ENCODE measurements at places on chromosomes 4 and X. TPM values are rescaled to one million over a fixed set of nuclear protein-coding genes. Genes with fewer than 3 reads are reported as not detected.

DNA sequence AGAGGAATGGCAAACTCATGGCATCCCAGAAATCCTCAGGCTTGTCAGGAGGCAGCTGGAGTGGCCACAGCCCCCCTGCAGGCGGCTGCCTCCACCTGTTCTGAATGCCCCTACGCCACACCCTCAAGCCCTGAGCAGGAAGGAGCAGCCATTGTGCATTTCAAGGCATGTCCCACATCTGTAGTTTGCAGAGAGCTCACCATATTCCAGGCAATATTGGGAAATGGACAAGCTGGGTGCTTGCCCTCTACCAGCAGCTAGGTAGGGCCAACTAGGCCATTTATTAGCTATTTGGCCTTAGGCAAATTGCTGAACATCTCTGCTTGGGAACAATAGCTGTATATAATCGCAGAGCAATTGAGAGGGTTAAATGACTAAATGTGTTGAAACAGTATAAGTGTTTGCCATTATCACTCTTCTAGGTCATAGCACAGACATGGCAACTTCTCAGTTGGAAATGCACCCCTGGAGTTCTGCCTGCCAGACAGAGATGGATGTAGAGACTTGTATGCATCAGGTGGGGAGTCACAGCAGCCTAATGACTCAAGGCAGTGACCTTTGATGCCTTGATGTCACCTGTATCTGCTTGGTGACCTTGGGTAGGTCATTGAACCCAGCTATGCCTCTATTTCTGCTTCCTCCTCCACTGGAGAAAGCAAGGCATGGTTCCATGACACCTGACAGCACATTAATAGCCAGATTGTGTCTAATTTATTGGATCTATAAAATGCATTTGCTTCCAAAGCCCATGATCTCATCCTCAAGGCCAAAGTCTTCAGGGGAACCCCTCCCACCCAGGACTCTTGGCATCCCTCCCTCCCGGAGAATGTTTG is 52.8 kb downstream of the FHDC1 start:
- DNase-seq, result no peak

- no peak for DNase-seq
Measured at GRCh38 chrX:130857207-130857606, 45.8 kb downstream of the ENOX2 start.

Gene DDIT4L
- not detected for total RNA-seq

DNA sequence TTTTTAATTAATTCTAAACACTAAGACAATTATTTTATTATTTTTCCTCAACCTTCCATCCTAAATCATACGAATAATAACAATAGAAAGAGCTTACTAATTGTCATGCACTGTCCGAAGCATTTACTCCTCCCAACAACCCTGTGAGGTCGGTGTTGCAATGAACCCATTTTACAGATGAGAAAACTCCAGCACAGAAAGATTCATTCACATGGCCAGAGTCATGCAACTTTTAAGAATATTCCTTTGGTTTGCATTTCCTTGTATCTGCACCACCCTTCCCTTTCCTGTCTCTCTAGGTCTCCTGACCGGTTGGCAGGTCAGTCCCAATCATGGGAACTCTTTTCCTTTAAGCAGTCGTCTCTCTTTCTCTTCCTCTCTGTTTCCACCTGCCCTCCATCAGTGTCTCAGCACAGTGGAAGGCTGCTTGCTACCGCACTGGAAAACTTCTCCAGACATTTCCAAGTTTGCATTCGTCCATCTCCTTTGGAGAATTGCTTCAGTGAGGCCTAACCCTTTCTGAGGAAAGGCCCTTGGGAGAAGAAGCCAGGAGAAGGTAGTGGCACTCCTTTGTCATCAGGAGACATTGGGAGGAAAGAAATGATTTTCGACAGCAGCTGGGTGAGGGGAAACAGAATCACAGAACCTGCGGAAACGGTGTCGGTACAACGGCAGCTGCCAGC is 1.9 kb upstream of the TMSB4X start:
- no peak for DNase-seq

Gene F8A1
- 54.8 TPM for total RNA-seq

- no peak for DNase-seq
Measured at GRCh38 chr4:1948892-1949436, 59.8 kb downstream of the NELFA start.

Gene BGN
- 0.30 TPM for total RNA-seq

Gene ABRAXAS1
- 8.6 TPM for total RNA-seq

DNA sequence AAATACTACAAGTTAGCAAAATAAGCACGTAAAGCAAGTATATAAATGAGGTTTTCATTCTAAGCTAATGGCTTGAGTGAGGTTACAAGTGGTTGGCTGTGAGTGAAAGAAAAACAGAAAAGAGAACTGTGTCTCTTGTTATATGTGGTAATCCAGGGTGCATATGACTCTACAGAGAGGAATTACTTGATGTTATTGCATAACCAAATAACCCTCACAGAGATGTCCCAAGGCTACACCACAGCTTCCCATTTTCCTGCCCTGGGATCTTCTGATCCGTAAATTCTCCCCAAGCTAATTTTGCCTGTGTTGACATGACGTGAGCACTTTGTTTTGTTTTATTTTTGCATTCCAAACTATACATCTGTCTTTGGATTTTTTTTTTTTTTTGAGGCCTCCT is 470.0 kb upstream of the INTU start:
- DNase-seq, result no peak

DNA sequence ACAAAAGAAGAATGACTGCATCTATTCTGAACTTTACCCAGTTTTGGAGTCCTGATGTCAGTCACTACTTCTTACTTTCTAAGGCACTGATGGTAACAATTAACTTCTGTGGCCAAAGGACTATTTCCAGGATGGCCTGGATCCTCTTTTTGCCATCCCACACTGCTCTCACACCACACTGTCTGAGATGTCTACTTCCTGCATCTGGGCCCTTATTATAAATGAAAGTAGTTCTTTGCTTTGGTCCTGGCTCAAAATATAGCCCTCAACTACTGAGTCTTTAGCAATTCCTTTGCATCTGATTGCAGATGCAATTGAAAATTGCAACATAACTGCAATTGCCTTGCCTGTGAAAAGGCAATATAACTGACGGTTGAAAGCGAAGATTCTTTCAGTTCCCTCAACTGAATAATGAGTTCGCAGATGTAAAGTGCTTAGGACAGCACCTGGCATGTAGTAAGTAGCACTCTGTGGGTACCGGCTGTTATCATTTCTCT is 44.2 kb downstream of the COQ2 start:
- no peak for DNase-seq

- no peak for DNase-seq
Measured at GRCh38 chrX:66054978-66055377, 15.1 kb upstream of the VSIG4 start.

Gene HAND2
- not detected for total RNA-seq

Gene SLC6A14
- total RNA-seq, result 0.46 TPM

Gene CBR4
- total RNA-seq, result 16.0 TPM

DNA sequence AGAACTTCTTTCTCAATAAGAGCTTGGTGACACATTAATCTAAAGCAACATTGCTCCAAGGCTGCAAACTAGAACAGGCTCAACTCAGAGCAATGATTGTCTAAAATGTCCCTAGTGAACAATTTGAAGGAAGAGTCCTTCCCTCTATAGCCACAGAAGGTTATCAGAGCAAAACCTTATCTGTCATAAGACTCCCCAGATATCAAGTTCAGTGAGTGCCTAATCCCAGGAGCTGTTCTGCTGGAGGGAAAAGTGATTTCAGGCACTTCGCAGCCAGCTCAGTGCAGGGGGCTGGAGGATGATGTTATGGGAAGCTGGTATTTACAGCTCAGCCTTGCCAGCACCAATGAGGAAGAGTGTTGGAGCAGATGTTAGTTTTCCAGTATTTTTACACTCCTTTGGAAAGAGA is 497.5 kb downstream of the INPP4B start:
- DNase-seq, result no peak

GRCh38 chr4:186606591-186606992 is 51.2 kb upstream of the MTNR1A start:
- DNase-seq, result no peak

Gene SLC25A43
- 4.7 TPM for total RNA-seq

GRCh38 chrX:65035446-65035770 is 59.2 kb upstream of the ZC4H2 start:
- no peak for DNase-seq

- DNase-seq, result no peak
Measured at GRCh38 chr4:2243681-2244380, 1.9 kb upstream of the HAUS3 start.

Gene RADX
- 5.2 TPM for total RNA-seq

- DNase-seq, result no peak
Measured at GRCh38 chr4:66372706-66373105, 702.4 kb upstream of the EPHA5 start.

GRCh38 chr4:78331965-78332364 is 219.6 kb upstream of the ANXA3 start:
- no peak for DNase-seq

GRCh38 chrX:37785569-37785968 is 5.7 kb downstream of the CYBB start:
- no peak for DNase-seq

- DNase-seq, result no peak
Measured at GRCh38 chr4:2702770-2703169, 53.4 kb downstream of the TNIP2 start.

- DNase-seq, result no peak
Measured at GRCh38 chrX:55778322-55778721, 60.8 kb downstream of the RRAGB start.

DNA sequence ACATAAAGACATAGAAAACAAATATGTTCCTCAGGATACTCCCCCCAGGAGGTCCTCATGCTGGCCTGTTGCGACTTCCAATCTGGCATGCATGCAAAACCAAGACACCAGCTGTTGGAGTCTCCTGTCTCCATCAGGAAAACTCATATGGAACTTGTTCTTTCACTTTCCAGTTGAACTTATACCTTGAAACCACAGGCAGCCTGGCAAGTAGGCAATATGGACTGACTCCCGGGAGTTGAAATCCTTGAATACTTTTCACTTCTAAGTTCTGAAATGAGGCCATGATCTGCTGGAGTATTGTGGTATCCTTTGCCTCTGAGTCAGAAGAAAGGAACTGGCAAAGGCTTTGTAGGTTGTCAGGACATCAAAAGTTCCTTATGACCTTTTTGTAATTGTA is 444.2 kb downstream of the IDS start:
- DNase-seq, result no peak

DNA sequence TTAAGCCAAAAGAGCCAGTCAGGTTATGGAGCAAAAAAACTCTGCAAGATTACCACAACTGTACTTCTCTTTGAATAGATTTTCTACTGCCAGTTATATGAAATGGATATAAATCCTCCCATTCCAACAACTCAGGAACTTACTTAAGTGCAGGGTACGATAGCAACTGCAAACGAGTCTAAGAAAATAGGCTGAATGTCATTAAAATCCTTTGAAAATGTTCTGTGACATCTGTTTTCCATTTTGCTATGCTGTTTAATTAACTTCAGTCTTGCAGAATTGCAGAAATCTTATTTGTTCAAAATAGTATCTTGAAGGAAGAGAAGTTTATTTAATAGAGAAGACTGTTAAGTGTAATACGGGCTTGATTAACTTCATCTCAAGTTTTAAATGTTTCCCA is 243.8 kb downstream of the PALLD start:
- no peak for DNase-seq

GRCh38 chr4:110034026-110034393 is 121.3 kb downstream of the EGF start:
- DNase-seq, result no peak

- no peak for DNase-seq
Measured at GRCh38 chrX:44580466-44580865, 37.8 kb upstream of the FUNDC1 start.

DNA sequence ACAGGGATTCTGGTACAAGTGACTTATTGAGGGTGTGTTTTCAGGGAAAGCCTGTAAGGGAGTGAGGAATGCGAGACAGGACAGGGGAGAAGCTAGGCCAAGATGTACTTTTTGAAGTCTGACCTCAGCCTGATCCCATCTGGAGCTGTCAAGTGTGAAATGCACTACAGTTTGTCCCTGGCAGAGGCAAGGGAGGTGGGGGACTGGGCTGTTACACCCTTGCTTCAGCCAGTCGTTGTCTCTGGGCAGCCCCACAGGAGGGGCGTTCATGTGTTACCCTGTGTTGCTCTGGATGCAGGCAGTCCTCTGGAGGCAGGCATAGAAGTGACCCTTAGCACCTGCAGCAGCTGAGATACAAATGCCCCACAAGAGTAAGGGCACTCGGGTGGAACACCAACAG is 25.8 kb downstream of the PPEF1 start:
- DNase-seq, result no peak

GRCh38 chrX:108417257-108417656 is 21.0 kb downstream of the COL4A6 start:
- DNase-seq, result no peak

GRCh38 chr4:127875791-127876190 is 4.9 kb upstream of the PLK4 start:
- DNase-seq, result no peak

DNA sequence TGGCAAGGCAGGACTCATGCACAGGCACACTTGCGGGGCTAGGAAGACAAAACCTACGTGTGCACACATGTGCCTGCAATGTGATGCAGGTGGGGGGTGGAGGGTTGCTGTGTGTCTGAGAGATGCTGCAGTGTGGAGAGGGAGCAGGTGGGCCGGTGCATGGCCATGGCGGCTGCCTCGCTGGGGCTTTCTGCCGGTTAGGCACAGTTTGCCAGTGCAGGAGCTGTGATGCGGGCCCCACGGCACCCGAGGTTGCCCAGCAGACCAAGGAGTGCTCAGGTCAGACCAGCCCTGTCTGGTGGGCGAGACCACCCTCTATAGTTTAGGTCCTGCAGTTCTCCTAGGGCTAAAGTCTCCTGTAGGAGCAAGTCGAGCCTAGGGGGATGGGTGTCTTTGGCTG is 4.4 kb upstream of the AFM start:
- no peak for DNase-seq

- DNase-seq, result no peak
Measured at GRCh38 chr4:84965553-84966381, 723 bp downstream of the WDFY3 start.

Gene GABRQ
- total RNA-seq, result not detected

Gene TASL
- 0.90 TPM for total RNA-seq

Gene NPY2R
- not detected for total RNA-seq

DNA sequence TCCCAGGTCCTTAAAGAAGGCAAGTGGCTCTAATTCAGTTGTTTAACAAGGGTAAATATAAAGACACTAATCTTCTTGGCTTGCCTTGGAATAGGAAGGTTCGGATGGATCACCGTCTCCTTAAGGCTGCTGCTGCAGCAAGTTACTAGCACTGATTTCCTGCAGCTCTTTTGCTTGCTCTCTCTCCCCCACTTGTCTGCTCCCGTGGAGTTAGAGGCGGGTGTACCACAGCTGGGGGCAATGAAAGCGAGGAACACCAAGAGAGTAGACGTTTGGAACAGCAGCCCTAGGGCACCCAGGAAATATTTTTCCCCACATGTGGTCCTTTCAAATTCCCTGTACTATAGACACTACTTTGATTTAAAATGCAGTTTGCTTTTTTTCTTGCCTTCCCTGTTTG is 202.2 kb downstream of the SH2D1A start:
- DNase-seq, result no peak

DNA sequence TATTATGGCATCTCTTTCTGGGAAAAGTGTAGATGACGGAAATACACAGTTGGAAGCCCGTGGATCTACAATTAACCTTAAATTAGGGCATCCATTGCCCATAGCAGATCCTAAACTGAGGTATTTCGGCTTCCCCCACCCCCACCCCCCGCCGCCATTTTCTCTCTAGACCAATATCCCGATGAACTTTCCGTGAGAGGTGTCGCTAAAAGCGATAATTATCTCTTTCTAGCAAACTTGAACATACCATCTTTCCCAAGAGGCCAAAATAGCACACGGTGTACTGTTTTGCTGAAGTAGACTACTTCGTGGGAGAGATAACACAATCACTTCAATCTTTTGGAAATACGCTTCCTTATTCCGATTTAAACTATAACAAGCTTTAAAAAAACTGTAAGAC is 554 bp downstream of the KLHL15 start:
- no peak for DNase-seq

Data from activated T-cell treated with anti-CD3 and anti-CD28 coated beads, Interleukin-2, amount 50 U/mL, for 4 hours (primary cell).